ENCODE measurements at places on chromosomes 5 and 9.

DNA sequence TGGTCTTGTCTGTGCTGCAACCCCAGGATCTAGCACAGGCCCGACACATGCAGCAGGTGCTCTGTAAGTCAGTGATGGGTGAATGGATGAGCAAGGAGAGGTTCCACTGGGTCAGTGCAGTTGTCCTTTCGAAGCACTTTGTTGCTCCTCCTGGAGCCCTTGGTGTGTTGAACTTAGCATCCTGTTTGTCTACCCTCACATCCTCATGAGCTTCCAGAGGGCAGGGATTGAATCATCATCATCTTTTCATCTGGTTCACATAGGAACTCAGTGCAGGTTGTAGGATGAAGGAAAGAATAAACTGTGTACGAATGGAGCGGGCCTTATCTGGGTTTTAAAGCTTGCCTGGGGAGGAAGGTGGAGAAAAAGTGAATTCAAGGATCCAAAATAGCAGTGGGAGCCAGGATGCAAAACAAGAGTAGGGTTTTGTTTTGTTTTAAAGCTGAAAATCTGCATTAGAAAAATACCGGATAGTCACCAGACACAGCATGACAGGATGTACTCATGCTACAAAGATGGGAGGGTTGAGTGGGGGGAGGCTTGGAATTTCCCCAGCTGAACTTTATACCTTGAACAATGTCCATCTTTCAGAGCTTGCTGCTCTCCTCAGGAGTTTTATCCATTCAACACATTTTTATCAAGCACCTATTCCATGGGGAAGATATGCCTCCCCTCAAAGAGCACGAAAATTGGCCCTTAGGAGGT is 55.8 kb downstream of the PTTG1 start:
- DNase-seq, result no peak

GRCh38 chr5:171913987-171914273 is 92.5 kb downstream of the FBXW11 start:
- no peak for DNase-seq

DNA sequence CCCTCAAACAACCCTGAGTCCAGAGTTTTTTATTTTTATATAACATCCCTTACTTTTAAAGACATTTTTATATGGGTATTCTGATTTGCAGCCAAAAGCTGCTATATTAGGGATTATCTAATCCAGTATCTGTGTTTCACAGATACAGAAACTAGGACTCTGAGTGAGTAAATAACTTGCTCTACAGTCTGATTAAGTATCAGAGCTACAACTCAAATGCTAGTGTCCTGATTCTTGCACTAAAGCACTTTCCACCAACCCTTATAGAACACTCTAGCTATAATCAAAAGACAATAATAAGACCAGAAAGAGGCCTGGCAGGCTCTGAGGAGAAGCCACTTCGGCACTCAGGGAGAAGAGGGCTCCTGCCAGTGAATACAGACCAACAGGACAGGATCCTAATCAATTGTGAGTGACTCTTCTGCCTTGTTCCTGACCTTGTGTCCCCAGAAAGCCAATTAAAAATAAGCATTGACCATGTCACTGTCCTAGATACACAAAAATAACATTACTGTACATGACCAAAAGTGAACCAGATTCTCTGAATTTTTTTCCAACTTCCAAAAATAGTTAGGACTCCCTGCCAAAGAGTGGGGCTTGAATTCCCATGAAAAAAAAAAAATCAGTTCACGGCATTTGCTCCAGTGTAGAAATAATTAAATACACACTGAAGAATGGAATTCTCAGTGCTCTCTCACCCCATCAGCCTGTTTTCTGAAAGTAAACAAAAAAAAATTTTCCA is 63.6 kb upstream of the MAP3K1 start:
- DNase-seq, result no peak

- DNase-seq, result no peak
These were observed at the start of gene SPINK5 for GRCh38 chr5:148063861-148064260. TSS of gene SPINK5 (plus strand) at chr5:148063980. CDS start at chr5:148064045, 65 bp downstream.

DNA sequence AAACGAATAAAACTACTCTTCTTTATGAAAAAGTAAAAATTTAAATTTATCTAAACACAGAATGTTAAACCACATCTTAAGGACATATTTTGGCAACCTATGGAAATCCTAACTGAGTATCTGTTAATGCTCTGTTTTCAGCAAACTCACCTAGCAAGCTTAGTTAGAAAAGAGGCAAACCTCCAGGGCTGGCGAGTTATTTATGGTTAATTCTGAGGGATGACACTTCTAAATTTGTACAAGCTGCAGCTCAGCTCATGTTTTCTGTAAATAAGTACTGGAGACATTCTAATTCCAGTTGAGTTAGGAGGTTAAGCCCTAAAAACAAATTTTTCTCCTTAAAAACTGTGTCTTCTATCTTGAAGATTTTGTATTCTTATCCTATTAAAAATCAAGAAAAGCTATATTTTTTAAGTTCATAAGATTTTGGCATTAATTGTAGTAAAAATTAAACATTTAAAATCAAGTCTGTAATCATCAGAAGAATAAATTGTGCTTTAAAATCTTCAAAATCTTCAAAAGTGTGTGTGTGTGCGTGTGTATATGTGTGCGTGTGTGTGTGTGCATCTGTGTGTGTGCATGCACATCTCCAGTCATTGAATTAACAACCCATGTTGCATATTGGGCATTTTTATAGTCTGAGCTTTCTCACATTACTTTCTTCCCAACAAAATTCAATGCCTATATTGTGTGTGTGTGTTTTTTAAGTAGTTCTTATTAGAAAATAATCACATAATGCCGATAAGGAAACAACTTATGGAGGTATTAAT is 127.8 kb downstream of the CCDC192 start:
- no peak for DNase-seq

DNA sequence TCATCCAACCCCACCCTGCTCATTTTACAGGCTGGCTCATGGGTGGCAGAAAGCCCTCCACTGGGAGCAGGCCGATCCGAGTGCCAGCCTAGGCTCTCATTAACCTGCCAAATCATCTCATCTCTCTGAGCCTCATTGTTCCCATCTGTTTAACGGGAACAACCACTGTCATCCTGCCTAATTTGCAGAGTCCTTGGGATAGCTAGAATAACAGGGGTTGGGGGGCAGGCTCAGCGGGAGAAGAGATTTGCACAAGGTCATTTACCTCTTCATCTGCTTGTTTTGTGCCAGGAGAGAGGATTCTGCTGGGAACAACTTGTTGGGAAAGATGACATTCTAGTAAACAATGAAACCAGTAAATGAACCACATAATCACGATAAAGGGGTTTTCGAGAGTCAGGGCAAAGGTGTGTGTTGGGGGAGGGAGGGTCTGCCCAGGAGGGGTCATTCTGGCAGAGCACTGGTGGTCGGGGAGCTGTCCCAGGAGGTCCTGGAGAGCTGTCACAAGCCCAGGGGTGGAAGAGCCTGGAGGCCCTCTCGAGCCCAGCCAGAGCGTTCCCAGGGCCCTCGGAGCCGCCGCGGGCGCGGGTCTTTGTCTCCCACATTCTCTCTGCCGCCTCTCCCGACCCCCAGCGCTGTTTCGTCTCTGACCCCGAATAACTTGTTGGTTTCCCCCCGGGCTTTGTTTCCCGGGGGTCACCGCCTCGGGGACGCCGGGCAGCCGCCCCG is 22.8 kb upstream of the NDST1 start:
- no peak for DNase-seq

DNA sequence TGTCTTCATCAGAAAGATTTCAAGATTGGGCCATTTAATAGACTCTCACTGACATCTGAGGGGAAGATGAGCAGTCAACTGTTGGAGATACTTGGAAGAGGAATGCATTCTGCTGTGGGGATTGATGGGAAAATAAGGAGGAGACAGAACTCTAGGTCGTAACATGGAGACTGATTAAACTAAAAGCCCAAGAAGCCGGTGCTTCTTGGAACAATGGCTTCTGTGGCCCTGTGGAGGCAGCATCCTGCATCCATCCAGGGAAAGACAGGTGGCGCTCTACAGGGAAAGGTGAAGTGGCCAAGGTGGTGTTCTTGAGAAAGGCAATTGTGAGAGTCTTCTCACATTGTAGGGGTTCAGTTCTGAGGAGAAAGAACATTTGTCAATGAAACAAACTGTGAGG is 31.3 kb downstream of the ZFAND5 start:
- DNase-seq, result no peak

GRCh38 chr5:176366232-176366894 is 1.1 kb downstream of the ARL10 start:
- no peak for DNase-seq

DNA sequence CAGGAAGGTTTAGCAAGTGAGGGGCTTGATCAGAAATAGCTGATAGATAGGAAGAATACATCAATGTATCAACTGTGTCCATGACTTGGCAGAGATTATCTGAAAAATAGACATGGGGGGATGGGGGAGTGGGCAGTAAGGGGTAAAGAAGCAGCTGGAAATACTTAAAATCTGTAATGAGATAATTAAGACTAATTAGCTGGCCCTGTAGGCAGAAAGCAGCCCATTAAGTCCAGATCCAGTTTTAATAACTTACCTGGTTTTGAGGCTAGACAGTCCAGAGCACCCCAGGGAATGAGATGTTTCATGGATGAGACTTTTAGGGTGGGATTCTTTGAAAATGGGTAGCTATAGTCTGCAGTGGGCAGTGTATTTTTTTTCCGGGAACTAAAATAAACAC is 116.9 kb upstream of the TLX3 start:
- no peak for DNase-seq

DNA sequence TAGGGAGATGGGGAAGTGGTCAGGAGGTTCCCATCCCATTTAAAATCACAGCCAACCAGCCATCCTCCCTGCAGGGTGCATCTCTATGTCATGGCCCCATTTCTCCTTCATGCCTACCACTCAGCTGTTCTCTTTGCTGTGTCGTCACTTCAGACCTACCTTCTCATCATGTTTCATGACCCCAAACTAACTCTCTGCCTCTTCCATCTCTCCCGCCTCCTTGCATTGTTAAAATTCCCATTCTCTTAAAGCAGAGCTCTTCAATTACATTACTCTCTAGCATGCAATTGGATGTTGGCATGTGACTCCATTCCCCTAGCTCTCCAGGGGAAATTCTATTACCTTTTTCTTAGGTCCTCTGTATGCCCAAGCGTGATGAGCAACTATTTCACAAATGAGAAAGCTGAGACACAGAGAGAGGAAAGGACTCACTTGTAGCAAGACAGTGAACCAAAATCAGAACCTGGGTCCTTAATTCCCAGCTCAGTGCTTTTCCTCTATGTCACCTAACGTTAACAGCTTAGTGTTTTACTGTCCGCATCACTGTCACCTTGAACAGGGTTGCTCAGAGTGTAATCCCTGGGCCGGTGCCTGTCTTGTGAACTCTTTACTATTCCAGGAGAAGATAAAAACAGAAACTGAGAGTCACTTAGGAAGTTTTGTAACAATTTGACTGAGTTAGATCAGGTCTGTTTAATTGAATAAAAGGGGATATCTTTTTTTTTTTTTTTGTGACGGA is 28.1 kb downstream of the PDE6A start:
- no peak for DNase-seq

- no peak for DNase-seq
These were observed 98.5 kb downstream of the EBF1 start for GRCh38 chr5:159001247-159001646.

GRCh38 chr5:59034498-59035186 is 451.8 kb downstream of the RAB3C start:
- DNase-seq, result no peak

- no peak for DNase-seq
These were observed 7.3 kb downstream of the GBA2 start for GRCh38 chr9:35741740-35742139.

GRCh38 chr5:169980418-169981053 is at the start of gene INSYN2B:
TSS of gene INSYN2B (minus strand) at chr5:169980495. CDS start at chr5:169883898, 96,597 bp downstream.
- DNase-seq, result peak; percentile 78

GRCh38 chr9:125119643-125120286 is 23.6 kb downstream of the SCAI start:
- DNase-seq, result no peak

DNA sequence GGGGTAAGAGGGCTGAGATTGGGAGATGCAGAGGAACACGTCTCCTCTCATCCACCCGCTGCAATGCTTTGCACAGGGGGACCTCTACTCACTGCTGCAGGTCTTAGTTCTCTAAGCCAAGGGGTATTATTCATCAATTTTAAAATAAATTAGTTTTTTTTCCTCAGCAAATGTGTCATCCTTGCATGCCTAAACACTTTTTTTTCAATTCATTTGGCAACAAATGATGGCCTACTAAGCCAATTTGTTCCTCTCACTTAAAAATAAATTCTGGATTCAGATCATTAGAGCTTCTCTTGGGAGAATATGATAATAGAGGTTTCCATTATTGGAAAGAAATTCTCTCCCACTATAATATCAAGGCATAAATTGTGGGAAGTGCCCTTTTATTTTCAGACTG is 338.3 kb downstream of the IRX1 start:
- no peak for DNase-seq

DNA sequence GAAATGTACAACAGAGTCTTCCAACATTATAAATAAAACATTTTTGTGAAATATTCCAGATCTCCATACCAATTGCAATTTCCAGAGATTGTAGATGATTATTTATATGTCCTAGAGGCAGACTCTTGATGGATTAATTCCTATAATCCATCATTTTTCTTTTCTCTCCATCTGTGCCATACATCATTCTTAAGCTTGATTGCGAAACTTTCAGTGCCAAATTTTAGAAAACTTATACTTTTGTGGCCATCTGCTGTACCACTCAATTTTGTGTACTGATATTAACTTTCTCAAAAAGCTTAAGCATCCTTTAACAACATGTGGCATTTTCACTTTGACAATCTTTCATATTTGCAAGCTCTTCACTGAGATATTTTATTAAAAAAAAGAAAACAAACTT is 446.9 kb downstream of the SEMA5A start:
- DNase-seq, result no peak

- DNase-seq, result no peak
These were observed 113.3 kb upstream of the SAP30L start for GRCh38 chr5:154332451-154332850.

DNA sequence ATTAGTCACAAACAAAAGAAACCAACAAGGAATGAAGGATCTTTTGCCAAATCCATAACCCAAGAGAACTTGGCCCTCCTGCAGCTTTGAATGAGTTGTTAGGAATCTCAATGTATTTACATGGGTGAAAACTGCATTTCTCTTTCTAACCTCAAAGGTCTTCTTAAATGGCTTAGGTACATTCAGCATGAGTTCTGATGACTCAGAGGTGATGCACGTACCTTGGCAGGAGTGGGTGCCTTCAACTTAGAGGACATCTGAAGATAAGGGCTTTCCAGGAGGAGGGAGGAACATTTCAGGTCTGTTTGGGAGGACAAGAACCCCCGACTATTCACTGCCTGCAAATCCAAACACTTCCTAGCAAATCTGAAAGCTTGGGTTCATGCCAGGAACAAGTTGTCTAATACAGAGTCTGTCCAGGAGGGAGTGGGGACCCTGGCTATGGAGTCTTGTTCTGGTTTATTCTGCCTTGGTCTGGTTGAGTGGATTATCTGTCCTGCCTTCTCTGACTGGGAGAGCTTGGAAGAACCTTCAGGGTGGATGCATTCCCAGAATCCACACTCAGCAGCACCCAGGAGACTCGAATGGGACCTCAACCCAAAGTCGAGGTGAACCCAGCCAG is 65.7 kb downstream of the IRX2 start:
- DNase-seq, result no peak

- no peak for DNase-seq
These were observed 205.6 kb downstream of the DENND1A start for GRCh38 chr9:123724211-123724796.

Measured in caudate nucleus (tissue), 63 donors.